G401 (cell line): ENCODE measurements at places on chromosomes 13 and 19. TPM values are rescaled to one million over a fixed set of nuclear protein-coding genes. Genes with fewer than 3 reads are reported as not detected.

ZNF763 gene
- 0.41 and 0.55 TPM in 2 replicates for total RNA-seq

WDR87 gene
- not detected in 2 replicates for total RNA-seq

PSG6 gene
- total RNA-seq = 6.1 and 20.4 TPM in 2 replicates

KLK12 gene
- not detected in 2 replicates for total RNA-seq

SHISA7 gene
- total RNA-seq = not detected in 2 replicates

PODNL1 gene
- total RNA-seq = 0.92 TPM in 1 of 2 replicates, not detected in the other

NEK5 gene
- 0.06 TPM in 1 of 2 replicates, not detected in the other for total RNA-seq
